Stimulated activated CD8-positive, alpha-beta memory T cell treated with anti-CD3 and anti-CD28 coated beads, Interleukin-7, amount 100 ng/mL, for 1 hour (primary cell): ENCODE measurements at places on chromosomes 3 and 15.
A peak's percentile ranks its signal among the peaks of the same experiment; 100 is the strongest.

- no peak for DNase-seq
Observed at GRCh38 chr15:94177112-94177511, 54.2 kb upstream of the MCTP2 start.

DNA sequence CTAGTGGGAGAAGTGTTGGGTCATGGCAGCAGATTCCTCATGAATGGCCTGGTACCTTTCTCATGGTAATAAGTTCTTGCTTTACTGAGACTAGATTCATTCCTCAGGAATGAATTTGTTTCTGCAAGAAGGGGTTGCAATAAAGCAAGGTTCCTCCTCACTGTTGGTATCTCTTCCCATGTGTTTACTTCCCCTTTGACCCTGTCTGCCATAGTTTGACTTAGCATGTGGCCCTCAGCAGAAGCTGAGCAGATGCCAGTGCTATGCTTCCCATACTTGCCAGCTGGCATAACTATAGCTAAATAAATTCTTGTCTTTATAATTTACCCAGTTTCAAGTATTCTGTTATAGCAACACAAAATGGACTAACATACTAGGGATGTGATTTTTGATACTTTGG lies 163.6 kb upstream of the COL8A1 start:
- DNase-seq = no peak

DNA sequence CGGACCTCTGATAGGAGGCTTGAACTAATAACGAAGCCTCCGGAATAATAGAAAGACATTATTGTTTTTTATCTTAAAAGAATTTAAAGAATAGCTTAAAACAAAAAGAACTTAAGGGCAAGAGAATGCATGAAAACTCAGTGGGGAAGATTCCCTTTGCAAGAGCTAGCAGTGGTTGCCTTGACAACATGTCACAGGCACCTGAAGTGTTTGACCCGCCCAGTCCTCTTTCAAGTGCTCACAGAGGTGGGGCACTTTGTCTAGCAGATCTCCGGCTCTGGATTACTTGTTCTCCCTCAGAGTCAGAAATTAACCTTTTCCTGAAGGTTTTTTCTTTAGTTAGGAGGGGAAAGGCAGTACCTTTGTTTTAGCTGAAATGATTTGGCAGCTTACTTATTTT lies 37.8 kb downstream of the LARS2 start:
- no peak for DNase-seq

GRCh38 chr3:123290962-123291361 lies 89.2 kb downstream of the SEC22A start:
- DNase-seq = no peak

- DNase-seq = no peak
Observed at GRCh38 chr15:72112116-72112515, 5.8 kb downstream of the MYO9A start.

GRCh38 chr15:100241572-100242482 lies 99.9 kb downstream of the ADAMTS17 start:
- no peak for DNase-seq

DNA sequence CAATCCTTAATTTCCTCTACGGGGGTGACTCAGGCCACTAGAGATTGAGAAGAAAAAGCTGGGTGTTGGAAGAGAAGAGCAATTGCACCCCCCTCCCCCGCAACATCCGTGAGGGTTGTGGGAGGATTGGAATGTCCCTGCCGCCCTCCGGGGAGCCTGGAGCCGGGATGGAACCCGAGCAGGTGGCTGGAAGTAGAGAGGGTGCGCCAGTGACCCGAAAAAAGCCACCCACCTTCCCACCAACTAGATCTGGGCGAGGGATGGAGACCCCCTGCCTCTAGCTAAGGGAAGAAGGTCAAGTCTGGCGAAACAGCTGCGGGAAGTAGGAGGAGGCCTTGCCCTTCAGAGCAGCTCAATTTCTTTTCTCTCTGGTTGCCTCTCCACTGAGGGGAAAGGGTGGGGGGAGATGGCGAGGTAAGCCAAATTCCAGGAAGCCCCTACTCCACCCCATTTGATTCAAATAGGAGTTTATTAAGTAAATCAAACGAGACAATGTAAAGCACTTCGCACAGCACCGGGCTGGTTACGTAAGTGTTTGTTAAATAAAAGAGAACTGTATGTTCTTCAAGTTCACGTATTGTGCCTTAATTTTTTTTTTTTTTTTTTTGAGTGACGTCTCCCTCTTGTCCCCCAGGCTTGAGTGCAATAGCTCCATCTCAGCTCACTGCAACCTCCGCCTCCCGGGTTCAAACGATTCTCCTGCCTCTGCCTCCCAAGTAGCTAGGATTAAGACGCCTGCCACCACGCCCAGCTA lies 1.1 kb upstream of the WWTR1 start:
- DNase-seq = no peak

DNA sequence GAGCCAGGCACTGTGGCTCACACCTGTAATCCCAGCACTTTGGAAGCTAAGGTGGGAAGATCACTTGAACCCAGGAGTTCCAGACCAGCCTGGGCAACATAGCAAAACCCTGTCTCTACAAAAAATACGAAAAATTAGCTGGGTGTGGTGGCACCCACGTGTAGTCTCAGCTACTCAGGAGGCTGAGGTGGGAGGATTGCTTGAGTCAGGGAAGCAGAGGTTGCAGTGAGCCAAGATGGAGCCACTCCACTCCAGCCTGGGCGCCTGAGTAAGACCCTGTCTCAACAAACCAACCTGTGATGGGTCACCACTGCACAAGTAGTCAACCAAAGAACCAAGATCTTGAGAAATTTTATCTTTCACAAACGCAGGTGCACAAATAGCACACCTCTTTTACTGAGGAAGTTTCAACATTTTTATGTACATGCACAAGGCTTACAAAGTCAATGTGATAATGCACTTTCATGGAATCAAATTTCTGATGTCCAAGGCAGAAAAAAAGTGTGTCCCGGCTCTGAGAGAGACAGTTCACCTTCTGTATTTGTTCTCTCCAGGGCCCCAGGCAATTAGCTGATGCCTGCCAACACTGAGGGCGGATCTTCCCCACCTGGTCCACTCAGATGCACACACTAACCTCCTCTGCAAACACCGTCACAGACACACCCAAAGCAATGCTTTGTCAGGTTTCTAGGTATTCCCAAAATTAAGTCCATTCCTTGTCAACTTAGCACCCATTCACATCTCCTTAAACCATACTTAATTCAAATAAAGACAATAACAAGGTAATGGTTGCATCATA lies 12.4 kb downstream of the ACAA1 start:
- DNase-seq = no peak

- DNase-seq = no peak
Observed at GRCh38 chr3:133540896-133541674, 32.4 kb upstream of the CDV3 start.

DNA sequence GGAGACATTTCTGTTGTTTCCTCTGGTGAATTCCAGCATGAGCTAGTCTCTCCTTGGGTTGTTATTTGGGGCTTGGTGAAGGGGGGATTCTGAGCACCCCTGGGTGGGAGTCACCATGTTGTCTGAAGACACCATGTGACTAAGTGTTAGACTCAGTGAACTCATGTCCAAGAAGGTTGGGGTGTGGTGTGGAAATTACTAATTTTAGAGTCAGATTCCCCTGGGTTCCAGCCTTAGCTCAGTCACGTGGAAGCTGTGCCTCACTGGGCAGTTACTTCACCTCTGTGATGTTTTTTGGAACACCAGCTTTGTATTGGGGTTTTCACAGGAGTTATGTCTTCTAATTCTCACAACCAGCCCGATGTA lies 171.5 kb downstream of the RPLP1 start:
- DNase-seq = no peak

GRCh38 chr15:40787344-40787841 lies 17.6 kb downstream of the C15orf62 start:
- no peak for DNase-seq

DNA sequence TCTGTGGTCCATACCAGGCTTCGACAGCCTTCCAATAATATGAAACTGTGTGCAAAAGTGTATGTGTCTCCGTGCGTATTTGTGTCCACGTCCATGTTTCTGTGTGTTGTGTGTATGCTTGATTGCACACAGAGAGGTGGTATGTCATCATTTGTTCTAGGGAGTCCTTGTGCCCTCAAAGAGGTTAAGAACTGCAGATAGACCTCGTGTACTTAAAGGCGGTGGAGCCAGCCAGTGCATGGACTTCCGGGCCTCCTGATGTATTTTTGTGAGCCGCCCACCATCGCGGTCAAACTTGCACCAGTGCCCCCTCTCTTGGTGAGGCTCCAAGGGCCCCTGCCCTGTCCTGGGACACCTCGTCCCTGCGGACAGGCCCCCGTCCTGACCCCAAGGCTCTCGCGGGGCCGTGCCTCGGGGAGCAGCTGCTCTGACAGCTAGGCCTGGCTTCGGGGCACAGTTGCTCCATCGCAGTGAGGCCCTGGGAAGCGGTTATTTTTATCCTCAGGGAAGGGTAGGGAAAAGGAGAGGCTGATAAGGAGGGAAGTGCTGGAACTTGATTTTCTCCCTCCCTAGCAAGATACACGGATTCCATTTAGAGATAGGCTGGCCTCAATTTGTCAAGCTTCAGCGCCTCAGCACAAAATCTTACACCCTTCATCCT lies 1.2 kb upstream of the RYK start:
- no peak for DNase-seq

- no peak for DNase-seq
Observed at GRCh38 chr3:25655659-25656058, 9.0 kb downstream of the TOP2B start.

- no peak for DNase-seq
Observed at GRCh38 chr3:115399750-115400149, 223.6 kb upstream of the GAP43 start.

- DNase-seq = peak; percentile 35
Observed at GRCh38 chr15:74616366-74616939, 817 bp downstream of the CLK3 start.

DNA sequence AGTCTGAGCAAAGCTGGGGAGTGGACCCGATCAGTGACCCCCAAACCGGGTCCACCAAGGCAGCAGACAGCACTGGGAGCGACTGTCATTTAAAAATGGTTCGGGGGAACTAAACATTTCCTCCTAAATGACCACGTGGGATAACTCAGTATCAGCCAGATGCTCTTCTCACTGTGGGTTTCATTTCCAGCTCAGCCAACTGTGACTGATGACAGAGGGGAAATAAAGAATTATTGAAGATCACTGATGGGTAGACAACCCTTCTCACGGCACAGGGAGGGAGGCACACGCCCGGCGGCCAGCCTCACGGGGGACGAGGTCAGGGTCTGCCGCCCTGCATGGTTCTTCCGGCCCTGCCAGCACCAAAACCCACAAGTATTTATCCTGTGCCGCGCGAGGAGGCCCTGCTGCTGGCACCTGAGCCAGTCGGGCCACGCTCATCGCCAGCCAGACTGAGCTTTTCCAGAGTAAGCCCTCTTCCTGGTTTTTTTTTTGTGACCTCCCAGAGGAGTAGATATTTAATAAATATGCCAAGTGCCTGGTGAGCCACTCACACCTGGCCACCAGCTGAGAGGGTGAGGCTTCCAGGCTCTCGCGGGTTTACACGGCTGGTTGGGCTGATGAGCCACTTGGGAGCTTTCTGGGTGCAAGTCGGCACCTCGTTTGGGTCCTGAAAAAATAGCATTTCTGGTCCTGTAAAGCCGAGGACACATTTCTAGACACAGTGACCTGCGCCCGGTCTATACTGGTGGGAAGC lies 6.2 kb downstream of the MELTF start:
- no peak for DNase-seq

GRCh38 chr3:34016925-34017587 lies 218.6 kb downstream of the PDCD6IP start:
- no peak for DNase-seq

GRCh38 chr3:163368168-163368567 lies 1710.1 kb downstream of the SI start:
- no peak for DNase-seq
